ENCODE measurements at places on chromosomes 4 and X.

DNA sequence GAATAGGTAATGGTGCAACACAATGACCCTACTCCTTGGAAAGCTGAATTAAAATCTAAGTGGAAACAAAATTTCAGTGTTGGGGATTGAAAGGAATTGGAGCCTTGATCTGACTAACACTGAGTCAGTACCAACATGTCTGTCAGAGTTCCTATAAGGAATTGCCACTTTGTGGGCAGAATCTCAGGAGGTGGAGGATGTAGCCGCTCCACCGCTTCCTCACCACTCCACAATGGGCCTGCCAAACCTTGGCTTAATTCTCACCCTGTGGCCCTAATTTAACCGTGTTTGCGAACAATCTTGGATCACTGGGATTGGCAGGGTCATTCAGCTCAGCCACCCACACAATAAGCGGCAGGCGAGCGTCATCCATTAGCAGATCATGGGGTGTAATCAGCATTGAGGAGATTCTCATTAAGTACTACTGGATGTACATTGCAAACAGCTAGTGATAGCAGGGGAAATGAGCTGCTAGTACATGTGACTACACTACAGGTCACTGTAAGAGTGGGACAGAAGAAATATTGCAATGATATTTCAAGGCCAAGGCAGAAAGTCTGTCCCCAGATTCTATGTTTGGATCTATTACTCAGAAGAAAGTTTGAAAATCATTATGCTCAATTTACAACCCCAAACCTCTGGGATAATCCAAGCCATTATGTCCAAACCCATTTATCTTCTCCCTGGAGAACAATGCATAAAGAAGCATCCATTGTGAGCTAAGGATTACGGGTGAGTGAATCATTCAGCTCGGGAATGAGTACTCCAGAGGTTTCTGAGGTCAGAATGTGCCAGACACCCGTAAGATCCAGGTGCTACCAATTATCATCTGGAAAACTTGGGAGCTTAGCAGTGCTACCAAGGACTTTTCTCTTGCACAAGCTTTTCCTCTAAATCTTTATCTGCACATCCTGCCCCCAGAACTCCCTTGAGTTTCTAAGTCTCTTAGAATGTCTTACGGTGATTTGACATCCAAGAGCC is 5.8 kb downstream of the SRPX start:
- DNase-seq = no peak

DNA sequence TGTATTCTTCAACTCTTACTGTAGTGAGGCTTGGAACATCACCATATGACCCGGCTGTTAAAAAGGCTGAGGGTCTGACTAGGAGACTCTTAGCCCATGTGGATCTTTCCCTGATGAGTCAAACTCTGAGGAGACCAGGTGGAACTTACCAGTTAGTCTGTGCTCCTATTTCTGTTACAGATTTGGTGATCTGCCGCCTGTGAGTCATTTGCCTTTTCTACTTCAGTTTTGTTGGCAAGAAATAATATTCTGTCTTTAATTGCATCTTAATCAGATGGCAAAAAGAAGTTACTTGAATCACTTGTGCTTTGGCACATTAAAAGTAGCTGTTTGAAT is 48.4 kb downstream of the MTM1 start:
- no peak for DNase-seq

GRCh38 chr4:123976819-123977218 is 580.2 kb downstream of the SPRY1 start:
- no peak for DNase-seq

- no peak for DNase-seq
These were observed 809 bp downstream of the MND1 start for GRCh38 chr4:153345012-153345981.

DNA sequence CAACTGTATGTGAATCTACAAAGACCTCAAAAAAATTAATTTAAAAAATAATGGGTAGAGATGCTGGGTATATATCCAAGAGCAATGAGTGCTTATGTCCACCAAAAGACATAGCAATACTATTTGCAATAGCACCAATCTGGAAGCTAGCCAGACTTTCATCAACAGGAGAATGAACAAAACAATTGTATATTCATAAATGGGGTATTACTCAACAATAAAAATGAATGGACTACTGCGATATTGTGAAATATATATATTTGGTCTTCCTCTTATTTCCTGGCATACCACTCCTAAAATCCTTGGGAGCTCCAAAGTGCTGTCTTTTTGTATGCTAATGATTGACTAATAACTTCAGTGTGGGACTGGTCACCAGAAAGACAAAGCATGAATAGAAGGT is 77.5 kb downstream of the MSN start:
- DNase-seq = no peak

DNA sequence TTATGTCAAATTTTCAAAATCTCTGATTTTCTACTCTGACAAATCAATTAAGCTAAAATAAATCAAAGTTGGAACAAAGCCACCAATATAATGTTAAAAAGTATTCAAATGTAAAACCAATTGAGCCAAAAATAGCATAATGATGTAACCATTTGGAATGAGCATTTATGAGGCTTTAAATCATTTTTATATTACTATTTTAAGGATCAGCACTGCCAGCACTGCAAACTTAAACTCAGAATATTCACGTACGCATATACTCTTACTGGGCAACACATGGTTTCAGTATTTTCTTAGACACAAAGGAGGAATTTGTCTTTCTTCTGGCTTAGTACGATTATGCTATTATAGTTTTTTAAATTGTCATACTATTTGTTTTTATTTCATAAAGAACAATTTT is 52.2 kb downstream of the AFAP1 start:
- no peak for DNase-seq

DNA sequence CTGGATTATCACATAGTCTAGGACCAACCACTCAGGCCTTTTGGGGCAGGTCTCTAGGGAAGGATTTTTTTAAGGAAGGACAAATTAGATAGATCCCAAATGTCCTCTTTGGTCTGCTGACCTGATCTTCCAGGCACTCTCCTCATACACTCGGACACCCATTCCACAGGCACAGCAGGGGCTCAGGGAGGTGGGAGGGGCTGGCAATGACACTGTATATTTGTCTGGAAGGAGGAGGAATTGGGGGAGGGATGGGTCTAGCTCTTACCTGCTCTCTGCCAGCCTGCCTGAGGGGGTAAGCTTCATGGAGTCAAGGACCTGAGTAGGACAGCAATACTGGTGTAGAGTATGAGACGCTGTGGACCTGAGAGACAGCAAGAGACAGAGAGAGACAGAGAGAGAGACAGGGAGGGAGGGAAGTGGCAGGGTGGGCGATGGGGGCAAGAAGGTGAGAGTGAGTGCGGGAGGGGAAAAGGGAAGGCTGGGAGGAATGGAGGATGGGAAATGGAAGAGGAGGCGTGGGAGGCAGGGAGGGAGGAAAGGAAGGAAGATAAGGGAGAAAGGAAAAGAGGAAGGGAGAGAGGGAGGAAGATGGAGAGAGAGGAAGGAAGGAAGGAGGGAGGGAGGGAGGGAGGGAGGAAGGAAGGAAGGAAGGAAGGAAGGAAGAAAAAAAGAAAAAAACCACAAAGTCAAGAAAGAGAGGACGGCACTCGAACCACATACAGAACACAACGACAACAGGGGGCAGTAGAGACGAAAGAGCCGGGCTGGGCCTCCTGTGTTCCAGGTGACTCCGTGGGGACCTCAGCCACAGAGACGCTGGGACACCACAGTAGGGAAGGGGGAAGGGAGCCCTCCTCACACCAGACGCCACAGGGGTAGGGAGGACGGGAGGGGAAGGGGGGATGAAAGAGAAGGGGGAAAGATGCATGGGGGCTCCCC is 1.8 kb downstream of the IQSEC2 start:
- no peak for DNase-seq

GRCh38 chr4:140247237-140247636 is 93.3 kb upstream of the MAML3 start:
- DNase-seq = no peak

DNA sequence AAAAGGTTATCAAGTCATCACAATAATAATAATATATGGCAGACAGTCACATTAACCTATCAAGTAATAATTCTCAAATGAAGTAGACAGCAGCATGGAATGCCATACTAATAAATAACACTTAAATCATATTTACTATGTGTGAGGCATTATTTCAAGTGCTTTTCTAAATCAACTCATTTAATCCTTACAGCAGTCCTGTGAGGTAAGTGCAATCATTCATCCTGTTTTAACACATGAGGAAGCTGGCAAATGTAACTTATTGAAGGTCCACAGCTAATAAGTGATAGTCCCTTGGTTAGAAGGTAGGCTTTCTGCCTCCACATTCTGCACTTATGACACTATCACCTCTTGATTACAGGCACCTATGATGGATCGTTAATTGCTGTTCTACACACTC is 24.5 kb downstream of the GABRA4 start:
- DNase-seq = no peak

GRCh38 chr4:121034017-121034416 is 38.3 kb downstream of the NDNF start:
- DNase-seq = no peak

GRCh38 chrX:40727093-40727492 is 8.2 kb downstream of the MED14 start:
- no peak for DNase-seq

DNA sequence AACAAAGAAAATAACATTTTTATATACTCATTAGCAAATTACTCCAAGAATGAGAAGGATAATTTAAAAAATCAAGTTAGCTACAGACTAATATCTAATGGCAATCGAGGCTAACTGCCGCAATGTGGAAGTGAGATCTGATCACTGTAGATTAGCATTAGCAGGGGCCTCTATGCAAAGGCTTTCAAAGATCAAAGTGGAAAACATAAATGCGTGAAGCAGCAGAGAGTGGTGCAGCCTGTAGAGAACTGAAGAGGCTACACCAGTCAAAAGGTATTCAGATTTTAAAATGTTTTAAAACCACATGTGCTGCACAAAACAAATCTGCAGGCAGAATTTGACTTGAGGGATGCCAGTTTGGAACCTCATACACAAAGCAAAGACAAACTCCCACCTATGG is 24.0 kb upstream of the RAP1GDS1 start:
- DNase-seq = no peak

DNA sequence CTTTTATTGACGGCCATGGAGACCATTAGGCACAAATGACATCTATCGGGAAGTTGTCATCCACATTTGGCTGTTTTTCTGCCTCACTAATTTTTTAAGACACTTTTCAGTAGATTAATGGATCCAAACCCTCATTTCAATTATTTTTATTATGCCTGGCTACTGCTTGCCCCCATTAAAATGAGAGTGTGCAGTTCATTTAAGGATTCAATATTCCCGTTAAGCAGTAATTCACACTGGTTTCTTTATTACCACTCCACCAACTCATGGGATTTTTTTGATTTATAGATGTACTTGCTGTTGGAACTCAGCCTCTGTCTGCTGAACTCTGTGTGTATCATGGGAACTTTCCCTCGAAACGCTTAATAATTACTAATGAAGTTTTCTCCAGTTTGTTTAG is 291.8 kb upstream of the PRKX start:
- no peak for DNase-seq

- no peak for DNase-seq
These were observed 469.0 kb upstream of the BOD1L1 start for GRCh38 chr4:14096396-14096965.

DNA sequence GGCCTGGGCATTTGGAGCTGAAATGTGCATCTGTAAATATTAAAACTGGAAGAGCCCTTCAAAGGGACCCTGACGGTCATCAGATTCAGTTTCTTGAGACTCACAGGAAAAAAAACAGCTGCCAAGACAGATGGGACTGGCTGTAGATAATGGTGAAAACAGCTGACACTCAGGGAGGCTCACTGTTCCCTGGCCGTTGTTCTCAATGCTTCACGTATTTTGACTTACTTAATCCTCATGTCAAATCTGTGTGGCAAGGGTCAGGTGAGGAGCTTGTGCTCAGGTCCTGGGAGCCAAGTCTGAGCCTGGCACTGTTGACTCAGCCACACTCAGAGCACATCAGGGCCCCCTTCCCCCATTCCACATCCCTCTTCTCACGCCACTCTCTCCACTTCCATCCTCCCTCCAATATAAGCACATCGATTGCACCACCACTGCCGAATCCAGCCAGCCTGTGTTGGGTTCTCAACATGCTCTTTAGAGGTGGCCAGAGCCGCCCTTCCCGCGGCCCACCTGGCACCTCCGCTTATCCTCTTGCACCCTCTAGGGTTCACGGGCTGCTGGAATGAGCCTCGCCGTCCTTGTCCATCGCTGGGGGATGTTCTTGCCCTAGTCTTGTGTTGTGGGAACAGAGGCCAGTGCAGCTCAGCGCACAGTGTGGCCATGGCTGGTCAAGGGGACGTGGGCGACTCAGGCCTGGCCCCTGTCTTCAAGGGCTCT is 40.1 kb downstream of the EVC start:
- DNase-seq = peak; percentile 67

DNA sequence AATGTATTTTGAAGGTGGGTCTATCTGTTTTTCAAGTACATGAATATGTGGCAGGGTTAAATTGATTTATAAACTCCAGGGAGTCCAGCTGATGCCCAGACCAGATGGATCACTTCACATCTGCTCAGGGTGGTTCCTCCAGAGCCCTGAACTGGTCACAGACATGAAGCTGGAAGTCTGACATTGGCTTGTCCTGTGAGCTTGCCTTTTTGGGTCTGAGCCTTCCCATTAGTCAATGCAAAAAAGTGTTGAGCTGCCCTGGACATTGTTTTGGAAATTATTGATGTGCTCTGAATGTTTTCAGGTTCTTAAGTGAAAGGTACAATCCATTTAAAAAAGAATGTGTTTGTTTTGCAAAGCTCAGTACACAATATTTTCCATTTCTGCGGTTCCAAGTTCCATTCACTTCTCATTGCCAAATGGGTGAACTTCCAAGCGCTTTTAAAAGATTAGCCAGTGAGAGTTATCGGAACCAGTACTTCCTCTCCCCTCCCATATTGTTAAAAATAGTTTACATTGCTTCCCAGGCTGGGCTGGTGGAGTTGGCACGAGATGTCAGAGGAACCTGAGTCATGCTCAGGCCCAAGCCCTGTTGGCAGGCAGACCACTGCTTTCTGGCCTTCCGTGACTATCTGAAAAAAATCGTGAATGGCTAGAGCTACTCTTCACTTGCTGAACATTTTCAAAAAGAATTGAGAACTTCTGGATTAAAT is 52.1 kb downstream of the PDGFRA start:
- no peak for DNase-seq

- DNase-seq = no peak
These were observed 5.9 kb upstream of the GRPEL1 start for GRCh38 chr4:7073526-7074390.

DNA sequence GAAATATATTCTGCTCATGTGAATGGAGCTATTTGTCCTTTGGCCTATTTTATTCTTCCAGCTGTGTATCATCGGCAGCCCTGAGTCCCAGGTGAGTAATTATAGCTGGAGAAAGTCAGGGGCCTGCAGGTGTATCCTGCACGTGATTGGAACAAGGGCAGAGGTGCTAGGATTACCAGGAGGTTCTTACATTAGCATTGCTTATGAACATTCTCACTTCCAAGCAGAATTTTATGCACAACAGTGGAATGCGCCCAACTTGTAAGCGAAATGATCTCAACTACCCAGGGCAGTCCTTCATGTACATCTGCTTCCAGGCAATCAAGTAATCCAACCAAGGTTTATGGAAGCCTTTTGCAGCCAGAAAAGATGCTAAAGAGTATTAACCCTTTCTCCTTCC is 68.9 kb upstream of the NRK start:
- no peak for DNase-seq

Data from kidney epithelial cell (primary cell).